ENCODE measurements at places on chromosomes 12 and 14.

- no peak for DNase-seq
Observed at GRCh38 chr12:89484470-89484869, 40.1 kb downstream of the GALNT4 start.

DNA sequence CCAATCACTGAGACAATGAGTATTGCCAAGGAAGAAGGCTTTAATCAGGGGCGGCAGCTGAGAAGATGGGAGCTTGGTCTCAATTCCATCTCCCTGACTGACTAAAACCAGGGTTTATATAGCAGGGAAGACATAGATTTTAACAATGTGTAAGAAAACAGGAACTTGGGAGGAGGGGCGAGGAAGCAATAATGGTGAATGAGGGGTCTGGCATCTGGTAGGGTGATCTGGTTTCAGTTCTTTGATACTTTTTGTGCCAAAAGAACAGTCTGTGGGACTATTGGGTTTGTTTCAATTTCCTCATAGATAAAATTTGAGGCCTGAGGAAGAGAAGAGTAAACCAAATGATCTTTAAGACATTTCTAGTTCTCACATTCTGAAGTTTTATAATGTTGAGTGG is 49.2 kb downstream of the FUT8 start:
- DNase-seq, result no peak

DNA sequence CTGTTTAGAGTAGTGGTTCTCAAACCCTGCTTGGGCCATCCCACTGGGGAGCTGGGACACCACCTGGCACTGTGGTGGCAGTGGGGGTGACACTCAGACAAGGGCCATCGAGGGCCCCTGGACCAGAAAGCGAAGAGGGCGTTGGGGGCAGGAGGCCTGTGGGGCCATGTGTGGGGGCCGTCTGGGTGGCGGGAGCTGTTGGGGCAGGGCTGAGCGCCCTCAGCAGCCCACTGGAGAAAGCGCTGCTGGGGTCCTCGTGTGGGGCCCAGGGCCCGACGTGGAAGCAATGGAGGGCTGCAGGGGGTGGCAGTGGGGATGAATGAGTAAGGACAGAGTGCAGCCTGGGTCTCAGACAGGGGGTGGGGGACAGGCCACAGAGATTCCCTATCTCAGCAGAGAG is 5.9 kb upstream of the ADSS1 start:
- no peak for DNase-seq

DNA sequence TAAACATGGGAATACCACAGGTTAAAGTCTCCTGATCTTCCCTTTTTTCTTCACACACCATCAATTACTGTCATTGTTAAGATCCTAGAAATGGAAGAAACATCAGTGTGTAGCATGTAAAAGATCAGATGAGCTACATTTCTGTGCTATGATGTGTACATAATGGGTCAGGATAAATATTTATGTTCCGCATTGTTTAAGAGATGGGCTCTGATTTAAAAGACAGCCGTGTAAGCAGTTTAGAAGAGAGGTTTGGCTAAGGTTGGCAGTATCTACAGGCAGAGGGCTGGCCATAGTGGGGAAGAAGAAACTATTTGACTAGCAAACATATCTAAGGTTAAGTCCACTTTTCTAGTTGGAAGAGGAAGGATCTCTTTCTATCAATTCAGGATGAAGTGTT is 49.4 kb downstream of the LRRC9 start:
- no peak for DNase-seq

DNA sequence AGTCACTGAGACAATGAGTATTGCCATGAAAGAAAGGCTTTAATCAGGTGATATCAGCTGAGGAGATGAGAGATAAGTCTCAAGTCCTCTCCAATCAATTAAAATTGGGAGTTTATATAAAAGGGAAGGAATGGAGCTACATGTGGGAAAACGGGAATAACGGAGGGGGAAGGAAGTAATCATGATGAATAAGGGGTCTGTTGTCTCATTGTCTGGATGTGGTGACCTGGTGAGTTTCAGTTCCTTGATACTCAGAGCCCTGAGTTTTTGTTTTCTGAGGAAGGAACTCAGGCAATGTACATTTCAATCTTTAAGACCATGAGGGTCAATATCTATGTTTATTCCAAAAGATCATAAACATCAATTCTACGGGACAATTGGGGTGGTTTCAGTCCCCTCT is 198.8 kb downstream of the KITLG start:
- no peak for DNase-seq

- DNase-seq, result no peak
Observed at GRCh38 chr14:104253901-104254353, 115.5 kb downstream of the KIF26A start.

- DNase-seq, result no peak
Observed at GRCh38 chr12:25689996-25690501, 137.0 kb upstream of the LMNTD1 start.

DNA sequence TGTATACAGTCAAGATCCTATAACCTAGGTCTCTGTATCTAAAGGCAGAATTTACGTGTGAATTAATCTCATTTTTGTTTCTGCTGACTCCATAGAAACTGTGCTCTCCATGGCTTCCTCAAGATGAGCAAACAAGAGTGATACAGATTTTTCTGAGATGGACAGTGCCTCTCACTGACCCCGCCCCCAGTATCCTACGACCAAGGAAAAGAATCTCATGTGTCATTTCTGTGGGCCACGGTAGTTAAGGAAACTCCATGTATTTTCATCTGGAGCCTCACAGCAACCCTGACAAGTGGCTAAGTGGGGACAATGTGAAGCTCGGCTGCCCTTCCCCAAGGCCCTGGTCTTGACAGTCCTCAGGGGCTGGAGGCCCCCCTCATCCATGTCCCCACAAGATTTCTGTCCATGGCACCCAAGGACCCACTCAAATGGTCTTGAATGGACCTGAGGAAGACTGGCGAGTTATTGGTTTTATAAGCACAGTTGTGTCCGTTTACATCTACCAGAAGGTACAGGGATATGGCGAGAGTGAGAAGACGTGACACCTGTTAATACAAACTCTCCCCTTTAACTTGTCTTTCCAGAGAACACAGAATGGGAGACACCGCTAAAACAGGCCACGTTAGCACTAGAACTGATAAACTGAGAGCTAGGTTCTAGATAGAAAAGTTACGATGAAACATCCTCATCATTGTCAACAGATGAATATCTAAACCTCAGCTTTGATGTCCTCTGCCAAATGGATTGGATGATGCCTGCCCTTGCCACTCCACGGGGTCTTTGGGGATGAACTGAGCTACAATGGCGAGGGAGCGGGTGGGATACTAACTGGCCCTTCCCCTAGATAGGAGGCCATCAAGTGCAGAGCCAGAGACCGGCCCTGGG is 108.4 kb upstream of the EGLN3 start:
- no peak for DNase-seq

- DNase-seq, result no peak
Observed at GRCh38 chr12:26162905-26163304, 32.5 kb upstream of the SSPN start.

DNA sequence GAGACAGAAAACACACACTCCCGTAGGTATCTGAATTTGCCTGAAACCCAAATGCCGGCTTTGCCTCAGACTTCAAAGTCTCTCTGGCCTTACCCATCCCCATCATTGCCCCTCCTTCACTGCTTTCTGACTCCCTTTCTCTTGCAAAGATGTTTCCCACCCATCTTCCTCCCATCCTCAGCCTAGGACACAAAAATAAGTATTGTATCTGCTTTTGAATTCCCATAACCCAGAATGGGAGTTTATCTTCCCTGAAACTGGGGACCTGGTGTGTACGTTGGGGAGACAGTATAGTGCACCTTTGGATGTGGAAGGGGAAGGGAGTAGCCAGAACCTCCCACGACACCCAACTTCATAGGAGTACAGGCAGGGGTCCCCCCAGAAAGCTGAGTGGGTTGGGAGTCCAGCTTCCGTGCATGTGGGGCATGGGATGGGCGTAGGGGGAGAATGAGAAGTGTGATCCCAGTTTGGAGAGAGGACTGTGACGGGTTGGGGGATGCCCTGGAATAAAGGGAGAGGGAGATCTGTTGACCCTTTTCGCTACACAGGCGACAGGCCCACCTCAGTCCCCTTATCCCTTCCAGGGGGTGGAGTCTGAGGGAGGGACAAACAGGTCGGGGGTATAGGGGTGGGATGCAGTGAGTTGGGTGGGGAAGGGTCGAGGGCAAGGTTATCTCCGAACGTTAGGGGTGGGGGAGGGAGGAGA is 488 bp upstream of the KIF5A start:
- no peak for DNase-seq

Data from stimulated activated CD4-positive, alpha-beta T cell treated with anti-CD3 and anti-CD28 coated beads, TNF-alpha, amount 100 ng/mL, for 24 hours (primary cell).